KBM-7 (cell line): ENCODE measurements at places on chromosomes 4 and X.

DNA sequence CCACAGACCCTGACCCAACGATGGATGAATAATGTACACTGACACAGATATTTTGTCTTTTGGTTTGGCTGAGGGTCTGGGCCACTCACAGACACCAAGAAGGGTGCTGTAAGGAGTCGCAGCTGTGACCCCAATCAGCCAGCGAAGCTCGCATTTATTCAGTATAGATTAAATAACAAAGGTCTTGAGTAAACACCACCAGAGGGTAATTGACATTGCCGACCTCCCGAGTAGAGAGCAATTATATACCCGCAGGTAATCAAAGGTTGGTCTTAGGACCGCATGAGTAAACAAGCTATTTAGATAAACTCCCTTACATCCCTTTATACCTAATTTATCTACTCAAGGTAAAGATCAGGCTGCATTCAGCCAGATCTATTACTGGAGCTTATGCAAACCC, 297.1 kb downstream of the ADAM29 start:
- DNase-seq: no peak

GRCh38 chrX:122115604-122116003, 1068.2 kb downstream of the GLUD2 start:
- no peak for DNase-seq

- DNase-seq: no peak
Measured at GRCh38 chr4:56235725-56236124, 151.6 kb downstream of the AASDH start.

DNA sequence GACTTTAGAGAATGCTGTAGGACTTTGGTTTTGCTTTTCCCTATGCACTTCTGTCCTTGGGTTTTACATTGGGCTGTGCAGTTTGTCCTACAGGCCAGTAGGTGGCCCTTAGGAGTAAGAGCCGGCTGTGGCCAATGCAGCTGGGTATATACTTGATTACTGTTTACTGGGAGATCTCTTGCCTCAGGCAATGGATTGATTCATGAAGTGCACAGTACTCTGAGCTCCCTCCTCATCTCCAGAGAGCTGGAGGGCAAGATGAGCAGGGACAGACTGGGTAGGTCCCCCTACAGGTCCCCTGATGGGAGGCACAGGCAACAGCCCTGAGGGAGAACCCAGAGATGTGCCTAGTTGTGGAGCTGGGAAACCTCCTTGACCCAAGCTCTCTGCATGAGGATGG, 103.8 kb upstream of the QRFPR start:
- DNase-seq: peak; percentile 28

DNA sequence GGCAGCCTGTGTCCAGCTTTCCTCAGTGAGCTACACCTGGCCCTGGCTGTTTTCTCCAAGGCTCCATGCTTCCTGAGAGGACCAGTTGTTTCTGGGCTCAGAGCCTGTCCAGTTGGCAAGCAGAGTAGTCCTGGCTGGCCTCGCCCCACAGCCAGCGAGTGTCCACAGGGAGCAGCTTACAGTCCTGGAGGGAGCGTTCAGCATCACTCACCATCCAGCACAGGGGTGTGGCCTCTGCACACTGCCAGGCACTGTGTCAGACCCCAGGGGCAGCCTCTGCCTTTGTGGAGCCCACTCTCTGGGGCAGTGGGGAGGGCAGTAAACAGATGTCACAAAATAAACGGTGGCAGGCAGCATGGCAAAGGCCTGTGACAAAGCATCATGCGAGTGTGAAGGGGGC, 23.9 kb downstream of the EVC start:
- DNase-seq: no peak

GRCh38 chr4:185139736-185140135, 3.3 kb upstream of the SLC25A4 start:
- DNase-seq: no peak

GRCh38 chr4:153538487-153539357, 72.6 kb downstream of the TMEM131L start:
- no peak for DNase-seq

DNA sequence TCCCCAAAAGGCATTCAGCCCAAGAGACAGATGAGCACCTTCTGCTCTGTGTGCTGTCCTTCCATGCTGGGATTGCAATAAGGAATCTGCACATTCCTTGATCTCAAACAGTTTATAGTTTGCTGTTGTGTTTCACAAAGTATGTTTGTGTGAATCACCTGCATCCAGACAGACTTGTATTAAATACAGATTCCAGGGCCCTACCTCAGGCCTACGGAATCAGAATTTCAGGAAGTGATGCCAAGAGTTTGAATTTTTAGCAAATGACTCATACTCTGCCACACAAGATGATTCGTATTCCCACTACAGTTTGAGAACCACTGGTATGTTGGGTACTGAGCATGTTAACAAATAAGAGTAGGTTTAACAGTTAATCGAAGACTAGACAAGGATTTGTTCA, 7.0 kb downstream of the VAMP7 start:
- DNase-seq: peak; percentile 51

- DNase-seq: no peak
Measured at GRCh38 chr4:2424581-2424980, 5.8 kb downstream of the CFAP99 start.

DNA sequence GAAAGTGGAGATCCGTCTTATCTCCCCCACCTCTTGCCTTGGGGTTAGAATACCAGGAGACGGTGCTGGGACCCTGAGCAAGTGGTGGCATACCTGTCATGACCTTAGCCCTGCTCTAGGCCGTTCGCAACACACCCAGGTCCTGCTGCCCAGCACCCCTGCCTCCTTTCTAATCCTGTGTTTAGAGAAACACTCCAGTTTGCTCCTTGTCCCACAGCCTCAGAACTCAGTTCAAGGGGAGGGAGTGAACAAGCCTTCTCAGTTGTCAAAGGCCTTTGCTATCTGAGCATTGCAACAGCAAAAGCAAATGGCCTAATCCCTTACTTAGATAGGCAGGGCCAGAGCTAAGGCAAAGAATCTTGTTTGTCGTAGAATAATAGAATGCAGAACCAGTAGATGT, 67.9 kb downstream of the CHRNA9 start:
- DNase-seq: no peak

- DNase-seq: peak; percentile 9
Measured at GRCh38 chr4:41257906-41258305, 1.2 kb downstream of the UCHL1 start.

DNA sequence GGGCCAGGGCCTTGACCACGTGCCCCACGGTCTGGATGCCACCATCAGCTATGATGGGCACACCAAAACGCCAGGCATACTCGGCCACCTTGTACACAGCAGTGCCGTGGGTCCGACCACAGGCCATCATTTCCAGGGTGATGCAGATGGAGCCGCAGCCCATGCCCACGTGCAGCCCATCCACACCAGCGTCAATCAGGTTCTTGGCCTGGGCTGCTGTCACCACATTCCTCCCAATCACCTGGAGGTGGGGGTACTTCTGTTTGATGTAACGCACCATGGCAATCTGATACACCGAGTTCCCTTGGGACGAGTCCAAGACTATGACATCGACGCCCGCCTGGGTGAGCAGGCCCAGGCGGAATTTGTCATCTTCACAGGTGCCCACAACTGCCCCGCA, 221.2 kb upstream of the ATP6AP2 start:
- DNase-seq: no peak

DNA sequence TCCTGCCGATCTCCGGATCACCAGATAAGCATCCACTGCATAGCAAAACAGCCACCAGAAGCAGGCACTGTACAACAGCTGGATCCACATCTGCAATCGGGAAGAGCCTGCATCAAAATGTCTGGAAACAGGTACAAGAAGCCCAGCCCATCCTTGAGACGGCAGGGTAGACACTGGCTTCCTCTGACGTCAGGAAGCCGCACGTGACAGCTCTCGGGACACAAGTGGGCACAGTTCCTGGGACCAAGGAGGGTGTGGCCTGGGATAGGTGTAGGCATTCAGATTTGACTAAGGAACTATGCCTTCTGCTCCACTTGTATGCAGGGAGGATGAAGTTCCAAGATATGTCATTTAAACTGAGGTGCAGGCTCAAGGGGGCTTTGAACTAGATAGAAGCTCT, 6.3 kb downstream of the GPR143 start:
- DNase-seq: no peak

DNA sequence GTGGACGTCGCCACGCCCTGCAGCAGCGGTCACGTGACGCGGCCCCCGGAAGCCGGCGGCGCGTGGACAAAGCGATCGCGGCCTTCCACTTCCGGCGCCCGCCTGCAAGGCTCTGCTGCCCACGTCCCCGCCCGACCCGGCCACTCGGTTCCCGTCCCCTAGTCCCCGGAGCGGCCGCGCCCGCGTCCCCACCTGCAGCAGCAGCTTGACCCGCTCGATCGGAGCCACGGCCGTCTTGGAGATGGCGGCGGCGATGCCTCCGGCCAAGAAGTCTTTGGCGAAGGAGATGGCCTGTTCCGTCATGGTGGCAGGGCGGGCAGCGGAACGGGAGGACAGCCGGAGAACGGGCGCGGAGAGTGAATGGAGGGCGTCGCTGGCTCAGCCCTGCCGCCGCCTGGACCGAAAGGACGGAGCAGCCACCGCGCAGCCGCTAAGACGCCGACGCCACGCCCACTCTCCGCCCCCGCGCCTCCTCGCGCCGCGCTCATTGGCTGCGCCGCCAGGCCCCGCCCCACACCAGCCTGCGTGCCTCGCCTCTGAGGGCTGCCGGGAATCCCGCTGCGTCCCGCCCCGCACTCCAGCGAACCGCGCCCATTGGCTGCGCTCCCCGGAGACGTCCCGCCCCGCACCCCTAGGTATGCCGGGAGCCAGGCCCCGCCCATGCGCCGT, at the start of gene SLC25A6:
Gene SLC25A6, minus strand, starts transcription at position 407 of the 669 bp plus-strand sequence. Its CDS starts 104 bp downstream, at position 303.
- DNase-seq: peak; percentile 99
